ENCODE measurements at places on chromosomes 3 and 15. TPM values are rescaled to one million over a fixed set of nuclear protein-coding genes. Genes with fewer than 3 reads are reported as not detected.

FEZF2 gene
- total RNA-seq: not detected

MUC20 gene
- total RNA-seq: 0.20 TPM

GRCh38 chr3:170999737-171000242 lies 26.7 kb downstream of the SLC2A2 start:
- no peak for DNase-seq

- DNase-seq: no peak
These were observed 36.3 kb upstream of the MEX3B start for GRCh38 chr15:82081914-82082762.

- no peak for DNase-seq
These were observed 9.7 kb downstream of the CGNL1 start for GRCh38 chr15:57385923-57386390.

DNA sequence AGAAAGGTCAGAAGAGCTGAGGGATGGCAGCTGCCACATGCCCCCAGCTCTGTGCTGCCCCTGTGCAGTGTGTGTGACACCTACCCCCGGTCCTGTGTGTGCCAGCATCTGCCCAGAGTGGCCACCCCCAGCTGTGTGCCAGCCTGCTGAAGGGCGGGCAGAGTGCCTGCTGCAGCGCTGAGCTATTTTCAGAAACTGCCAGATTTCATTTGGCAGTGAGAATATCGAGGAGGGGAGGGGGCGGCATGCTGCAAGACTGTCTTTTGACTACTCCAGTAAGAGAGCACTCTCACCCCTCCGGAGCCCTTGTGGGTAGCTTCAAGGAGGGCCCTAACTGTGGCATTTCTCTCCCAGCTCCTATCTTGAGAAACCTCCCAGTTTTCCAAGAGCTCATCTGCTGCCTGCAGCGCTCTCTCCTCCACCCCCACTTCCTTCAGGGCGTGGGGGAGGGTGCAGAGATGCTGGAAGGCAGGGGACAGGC lies 25.2 kb upstream of the DOCK3 start:
- no peak for DNase-seq

- no peak for DNase-seq
These were observed 31.2 kb downstream of the SLC25A36 start for GRCh38 chr3:140972833-140973232.

DNA sequence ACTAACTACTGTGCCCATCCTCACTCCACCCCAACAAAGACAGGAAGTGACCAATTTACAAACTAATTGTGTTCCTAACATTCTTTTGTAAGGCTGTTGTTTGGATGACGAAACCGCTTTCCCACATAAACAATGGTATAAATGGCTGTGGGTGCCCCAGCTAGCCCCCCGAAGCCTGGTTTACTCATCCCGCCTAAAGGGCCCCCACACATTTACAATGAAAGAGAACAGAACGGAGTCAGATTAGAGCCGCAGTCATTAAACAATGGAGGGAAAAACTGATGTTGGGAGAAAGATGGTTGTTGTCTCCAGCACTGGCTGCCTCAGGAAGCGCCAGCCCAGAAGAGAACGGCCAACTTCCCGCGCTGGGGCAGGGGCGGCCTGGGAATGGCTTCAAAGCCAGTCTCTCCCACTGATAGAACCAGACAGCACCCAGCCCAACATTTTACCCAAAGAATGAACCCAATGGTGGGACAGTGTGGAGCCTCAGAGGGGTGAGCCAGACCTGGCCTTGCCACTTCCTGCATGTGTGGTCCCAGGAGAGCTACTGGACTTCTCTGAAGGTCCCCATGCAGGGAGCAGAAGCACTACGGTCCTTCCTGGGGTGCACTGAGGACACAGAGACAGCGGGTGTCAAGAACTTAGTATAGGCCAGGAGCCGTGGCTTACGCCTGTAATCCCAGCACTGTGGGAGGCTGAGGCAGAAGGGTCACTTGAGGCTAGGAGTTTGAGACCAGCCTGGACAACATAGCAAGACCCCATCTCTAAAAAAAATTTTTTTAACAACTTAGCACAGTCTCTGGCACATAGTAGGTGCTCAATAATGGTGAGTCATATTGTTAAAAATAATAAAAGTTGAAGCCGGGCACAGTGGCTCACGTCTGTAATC lies 75.8 kb upstream of the GATA2 start:
- no peak for DNase-seq

GRCh38 chr3:55662683-55663082 lies 175.6 kb upstream of the WNT5A start:
- no peak for DNase-seq

DNA sequence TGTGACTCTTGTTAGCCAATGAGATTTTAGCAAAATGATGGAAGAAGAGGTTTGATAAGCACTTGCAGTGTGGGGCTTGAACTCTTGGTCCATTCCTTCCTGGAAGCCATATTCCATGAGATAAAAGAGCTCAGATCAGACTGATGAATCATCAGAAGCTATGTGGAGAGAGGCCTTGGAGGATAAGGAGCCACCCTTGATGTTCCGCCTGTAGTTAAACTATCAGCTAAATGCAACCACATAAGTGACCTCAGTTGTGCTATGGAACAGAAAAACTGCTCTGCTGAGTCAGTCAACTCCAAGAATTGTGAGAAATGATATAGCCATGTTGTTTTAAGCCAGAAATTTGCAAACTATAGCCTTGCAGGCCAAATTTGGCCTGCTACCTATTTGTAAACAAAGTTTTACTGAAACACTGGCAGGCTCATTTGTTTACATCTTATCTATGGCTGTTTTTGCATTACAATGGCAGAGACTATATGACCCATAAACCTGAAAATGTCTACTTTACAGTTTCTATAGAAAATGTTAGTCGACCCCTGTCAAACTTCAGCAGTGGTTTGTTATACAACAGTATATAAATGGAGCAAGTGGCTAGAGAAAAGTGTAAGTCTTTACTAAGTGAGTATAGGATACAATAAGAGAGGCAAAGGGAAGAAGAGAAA lies 27.6 kb upstream of the GAP43 start:
- no peak for DNase-seq

DNA sequence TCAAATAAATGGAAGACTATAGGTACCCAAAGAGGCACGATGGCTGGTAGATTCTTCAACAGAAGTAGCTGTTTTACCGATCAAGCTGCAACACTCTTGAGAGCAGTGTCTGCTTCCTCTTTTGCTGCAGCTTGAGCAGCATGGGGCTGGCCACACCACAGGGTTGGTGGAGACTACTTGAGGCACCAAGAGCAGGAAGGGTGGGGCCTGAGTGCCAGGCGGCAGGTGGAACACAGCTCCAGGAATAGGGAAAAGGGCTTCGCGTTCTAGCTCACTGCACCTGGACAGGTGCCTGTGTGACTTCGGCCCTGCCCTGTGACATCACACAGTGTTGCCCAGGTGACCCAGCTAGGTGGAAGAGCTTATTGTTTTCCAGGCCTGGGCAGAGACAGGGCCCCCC lies at the start of gene CCDC33:
TSS of gene CCDC33 (plus strand) at position 365 of the 400 bp plus-strand sequence. CDS start 394 bp downstream, outside the sequence.
- no peak for DNase-seq

DNA sequence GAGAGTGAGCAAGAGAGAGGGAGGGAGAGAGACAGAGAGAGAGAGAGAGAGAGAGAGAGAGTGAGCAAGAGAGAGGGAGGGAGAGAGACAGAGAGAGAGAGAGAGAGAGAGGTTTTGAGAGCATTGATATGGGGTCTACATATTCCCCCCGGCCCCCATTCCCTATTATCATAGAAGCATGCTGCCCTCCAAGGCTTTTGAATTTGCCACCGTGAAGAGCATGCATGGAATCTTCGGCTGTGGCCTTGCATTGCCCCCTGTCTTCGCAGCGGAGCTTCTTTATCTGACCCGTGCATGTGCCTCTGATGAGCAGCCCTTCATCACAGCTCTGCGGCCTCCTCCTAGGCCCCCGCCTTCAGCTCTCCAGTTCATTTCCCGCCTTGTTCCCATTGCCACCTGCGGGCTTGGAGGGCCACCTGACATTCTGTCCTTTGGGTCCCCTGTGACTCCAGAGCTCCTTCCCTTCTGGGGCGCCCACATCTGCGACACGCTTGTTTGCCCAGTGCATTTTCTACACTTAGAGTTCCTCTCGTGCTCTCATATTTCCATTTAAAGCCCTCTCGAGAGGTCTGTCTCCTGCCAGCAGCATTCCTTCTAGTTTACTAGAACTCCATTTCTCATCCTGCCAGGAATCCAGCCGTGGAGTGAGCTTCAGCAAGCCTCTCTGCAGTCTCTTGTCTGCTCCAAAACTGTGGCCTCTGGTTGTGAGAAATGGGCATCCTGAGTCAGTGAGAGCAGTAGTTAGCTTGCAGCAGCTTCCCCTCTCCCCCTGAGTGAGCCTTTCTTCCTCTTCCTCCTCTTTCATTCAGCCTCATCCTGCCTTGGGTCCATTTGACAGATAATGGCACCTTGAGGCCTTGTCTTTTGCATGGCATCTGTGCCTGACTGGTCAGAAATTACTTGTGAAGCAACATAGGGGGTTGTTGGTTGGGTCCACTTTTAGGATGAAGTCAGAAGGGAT lies 25.3 kb downstream of the LPP start:
- DNase-seq: no peak

- peak; percentile 17 for DNase-seq
These were observed at the start of gene SOX14 for GRCh38 chr3:137764001-137764433. Gene SOX14, plus strand, starts transcription at chr3:137764315. Its CDS starts 470 bp downstream, at chr3:137764785.

GRCh38 chr3:142628801-142629200 lies 32.6 kb downstream of the PLS1 start:
- DNase-seq: no peak
